Stimulated activated CD4-positive, alpha-beta T cell treated with anti-CD3 and anti-CD28 coated beads, Interleukin-1b, Interleukin-23, amount 100 ng/mL, for 48 hours (primary cell): ENCODE measurements at places on chromosomes 2 and 18.
A peak's percentile ranks its signal among the peaks of the same experiment; 100 is the strongest.

DNA sequence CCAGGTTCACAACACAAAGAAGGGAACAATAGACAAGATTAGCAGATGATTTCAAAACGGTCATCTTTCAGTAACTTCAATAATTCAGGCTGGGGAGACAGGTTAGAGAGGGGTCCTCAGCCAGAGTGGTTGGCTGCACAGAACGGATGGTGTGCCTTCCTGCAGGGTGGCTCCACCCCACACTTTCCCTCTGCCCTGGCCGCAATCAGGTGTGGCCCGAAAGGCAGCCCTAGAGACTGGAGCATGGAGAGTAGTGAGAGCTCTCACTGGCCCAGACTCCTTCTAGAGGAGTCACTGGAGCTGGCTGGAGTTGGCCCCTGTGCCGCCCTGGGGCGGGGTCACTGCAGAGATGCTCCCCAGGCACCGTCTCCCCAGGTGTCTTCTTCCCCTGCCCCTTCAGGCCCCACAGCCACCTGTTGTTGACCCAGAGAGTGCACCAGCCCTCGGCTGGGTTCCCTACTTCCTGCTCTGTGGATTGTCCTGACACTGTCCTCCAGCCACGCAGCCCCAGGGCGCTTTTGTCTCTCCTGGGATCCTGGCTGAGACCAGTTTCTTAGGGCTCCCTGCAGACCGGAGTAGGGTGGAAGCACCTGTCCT, 126.8 kb downstream of the PXDN start:
- no peak for DNase-seq

DNA sequence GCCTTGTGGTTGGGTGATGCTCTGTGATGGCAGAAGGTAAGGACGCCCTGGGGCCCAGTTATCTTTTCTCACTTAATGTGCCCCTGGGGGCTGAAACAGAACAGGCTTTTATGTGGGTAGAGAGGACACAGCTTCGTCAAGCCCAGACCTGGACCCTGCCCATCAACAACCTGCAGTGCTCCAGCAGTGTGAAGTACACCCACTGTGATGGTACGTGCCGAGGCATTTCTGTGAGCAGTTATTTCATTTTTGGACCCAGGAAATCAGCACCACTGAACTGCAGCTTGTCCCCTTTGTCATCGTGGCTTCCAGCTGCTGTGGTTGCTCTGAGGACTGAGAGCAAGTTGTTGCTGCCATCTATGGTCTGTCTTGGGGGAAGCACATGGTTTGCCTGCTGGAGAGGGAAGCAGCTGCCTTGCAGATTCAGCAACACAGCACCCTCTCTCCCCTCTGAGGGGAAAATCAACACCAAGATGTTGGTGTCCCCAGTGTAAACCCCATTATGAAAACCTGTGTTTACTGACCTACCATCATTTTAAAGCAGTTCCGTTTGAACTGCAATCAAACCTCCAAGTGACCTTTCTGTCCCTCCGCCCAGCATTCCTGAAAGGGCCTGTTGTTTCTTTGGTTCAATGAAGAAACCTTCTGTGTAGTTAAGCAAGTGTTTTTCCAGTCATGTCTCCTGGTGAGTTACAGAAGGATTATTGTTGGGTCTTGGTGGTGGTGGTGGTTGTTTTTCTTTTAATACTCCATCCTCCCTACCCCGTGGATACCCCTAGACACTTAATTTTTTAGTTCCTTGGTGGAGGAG, 158.2 kb downstream of the MGAT5 start:
- DNase-seq = peak; percentile 74

DNA sequence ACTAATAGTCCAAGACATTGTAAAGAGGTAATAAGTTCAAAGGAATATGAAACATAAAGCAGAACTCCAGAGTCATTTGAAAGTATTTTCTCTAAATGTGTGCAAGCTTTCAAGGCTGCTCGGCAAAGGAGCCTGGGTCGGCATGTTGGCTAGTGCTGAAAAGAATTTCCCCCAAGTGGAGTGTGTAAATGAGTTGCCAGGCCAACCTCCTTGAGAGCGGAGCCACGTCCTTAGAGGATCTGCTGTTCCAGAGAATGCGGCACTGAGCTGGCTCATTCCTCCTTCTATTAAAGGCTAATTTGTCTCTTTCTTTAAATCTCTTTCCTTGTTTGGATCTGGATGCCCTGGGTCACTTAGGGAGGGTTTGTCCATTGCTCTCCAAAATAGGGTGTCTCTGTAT, 127.5 kb downstream of the RDH14 start:
- DNase-seq = no peak

GRCh38 chr2:170812710-170813600, 3.7 kb upstream of the GAD1 start:
- DNase-seq = no peak

GRCh38 chr2:82857967-82858366, 1601.1 kb downstream of the SUCLG1 start:
- DNase-seq = no peak

GRCh38 chr2:221896505-221897151, 324.5 kb upstream of the EPHA4 start:
- DNase-seq = no peak

DNA sequence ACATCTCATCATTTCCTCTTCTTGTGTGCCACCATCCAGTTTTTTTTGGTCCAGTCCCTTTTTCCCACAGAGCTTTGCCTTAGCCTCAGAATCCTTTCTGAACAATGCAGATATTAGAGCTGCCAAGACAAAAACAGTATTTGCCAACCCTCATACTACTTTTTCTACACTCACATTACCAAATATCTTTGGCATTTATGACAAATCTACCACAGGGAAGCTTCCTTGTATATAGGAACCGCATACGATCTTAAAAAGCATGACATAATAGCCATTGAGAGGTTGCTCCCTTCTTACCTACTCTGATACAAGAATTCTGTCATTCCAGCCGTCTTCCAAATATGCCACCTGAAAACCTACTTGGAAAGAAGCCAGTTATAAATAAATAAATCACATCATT, 9.4 kb downstream of the ZNF24 start:
- no peak for DNase-seq

DNA sequence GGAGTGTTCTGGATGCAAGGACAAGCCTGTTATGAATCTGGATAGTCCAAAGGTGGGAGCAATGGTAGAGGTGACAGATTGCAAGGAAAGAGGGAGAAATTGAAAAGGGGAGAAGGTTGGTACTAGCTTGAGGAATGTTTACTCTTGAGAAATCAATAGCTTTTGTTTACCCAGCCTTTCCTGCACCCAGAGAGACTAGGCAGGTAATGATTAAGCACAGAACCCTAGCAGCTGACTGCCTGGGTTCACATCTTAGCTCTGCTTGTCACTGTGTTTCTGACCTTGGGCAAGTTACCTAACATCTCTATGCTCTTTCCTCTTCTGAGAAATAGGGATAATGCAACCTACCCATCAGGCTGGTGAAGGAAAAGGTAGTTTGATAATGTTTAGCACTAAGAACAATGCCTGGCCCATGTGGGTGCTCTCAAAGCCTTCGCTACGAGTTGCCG, 178.6 kb downstream of the MGAT5 start:
- DNase-seq = no peak

GRCh38 chr2:207281436-207281835, 115.7 kb upstream of the KLF7 start:
- DNase-seq = no peak

GRCh38 chr2:7193457-7193856, 276.2 kb downstream of the RNF144A start:
- DNase-seq = no peak

GRCh38 chr2:105597806-105598803, 146.6 kb upstream of the NCK2 start:
- DNase-seq = no peak

DNA sequence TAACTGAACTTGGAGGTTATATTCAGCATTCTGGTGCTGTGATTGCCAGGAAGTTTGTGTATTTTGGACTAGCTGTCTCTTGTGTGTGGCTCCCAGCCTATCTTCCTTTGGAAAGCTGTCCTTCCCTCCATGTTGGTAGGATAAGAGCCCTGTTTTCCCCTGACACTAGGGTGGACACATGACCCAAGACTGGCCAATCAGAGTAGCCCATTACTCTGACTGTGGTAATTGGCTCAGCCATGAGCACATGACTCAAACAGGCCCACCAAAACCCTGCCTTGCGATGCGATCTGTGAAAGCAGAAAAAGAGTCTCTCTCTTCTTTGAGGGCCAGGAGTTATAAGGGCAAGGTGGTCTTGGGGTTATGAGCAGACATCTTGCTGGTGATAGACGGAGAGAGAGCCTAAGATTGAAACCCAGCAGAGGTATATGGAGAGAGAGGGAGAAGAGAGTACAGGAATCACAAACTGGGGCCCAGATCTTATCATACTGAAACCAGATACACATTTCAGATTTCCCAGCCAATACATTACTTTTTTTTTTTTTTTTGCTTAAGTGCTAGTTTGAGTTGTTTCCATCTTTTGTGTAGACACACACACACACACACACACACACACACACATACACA, 45.3 kb upstream of the SERPINE2 start:
- DNase-seq = no peak
